Aorta (tissue), 5 donors: ENCODE measurements at places on chromosomes 11 and 22. TPM values are rescaled to one million over a fixed set of nuclear protein-coding genes. Genes with fewer than 3 reads are reported as not detected.
A peak's percentile ranks its signal among the peaks of the same experiment; 100 is the strongest.

TEX12 gene
- total RNA-seq: 0.57 TPM

DNA sequence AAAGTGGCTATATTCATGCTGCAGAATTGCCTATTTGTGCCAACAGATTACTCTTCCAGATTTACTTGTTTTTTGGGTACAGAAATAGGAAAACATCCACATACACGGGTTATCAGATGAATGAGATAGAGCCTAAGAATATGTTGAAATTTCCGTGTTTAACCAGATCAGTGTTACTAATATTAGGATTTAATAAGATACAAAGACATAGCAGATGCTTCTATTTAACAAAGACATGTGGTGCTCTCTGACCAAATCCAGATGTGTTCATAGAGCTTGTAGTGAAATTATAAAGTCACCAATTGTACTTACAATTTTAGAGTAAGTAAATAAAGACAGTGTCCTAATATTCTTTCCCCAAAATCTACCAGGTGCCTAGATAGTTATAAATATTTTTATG lies 208.0 kb downstream of the CASP12 start:
- DNase-seq: no peak

SLC15A3 gene
- 47.8 TPM for total RNA-seq

DNA sequence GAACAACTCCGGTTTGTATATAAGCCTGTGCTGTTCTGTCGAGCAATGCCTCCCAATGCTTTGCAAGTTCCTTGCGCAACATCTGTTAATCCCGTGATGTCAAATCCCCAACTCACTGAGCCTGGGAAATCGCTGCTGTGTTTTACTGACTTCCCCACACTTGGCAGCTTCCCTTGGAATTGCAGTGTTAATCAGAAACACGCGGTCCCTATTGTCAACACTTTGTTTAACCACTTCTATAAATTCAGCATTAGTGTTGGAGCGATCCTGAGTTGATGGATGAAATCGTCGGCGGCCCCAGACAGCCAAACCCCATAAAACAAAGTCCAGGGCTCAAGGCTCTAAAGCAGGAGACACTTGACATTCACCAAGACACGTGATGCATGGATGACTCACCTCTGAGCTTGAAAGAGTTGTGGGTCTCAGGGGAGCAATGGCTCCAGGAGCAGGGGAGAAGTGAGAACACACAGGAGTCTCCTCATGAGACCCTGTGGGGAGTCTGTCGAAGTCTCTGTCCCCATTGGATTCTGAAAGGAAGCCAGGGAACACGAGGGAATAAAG lies 555.3 kb downstream of the MIAT start:
- peak; percentile 84 for DNase-seq

DNA sequence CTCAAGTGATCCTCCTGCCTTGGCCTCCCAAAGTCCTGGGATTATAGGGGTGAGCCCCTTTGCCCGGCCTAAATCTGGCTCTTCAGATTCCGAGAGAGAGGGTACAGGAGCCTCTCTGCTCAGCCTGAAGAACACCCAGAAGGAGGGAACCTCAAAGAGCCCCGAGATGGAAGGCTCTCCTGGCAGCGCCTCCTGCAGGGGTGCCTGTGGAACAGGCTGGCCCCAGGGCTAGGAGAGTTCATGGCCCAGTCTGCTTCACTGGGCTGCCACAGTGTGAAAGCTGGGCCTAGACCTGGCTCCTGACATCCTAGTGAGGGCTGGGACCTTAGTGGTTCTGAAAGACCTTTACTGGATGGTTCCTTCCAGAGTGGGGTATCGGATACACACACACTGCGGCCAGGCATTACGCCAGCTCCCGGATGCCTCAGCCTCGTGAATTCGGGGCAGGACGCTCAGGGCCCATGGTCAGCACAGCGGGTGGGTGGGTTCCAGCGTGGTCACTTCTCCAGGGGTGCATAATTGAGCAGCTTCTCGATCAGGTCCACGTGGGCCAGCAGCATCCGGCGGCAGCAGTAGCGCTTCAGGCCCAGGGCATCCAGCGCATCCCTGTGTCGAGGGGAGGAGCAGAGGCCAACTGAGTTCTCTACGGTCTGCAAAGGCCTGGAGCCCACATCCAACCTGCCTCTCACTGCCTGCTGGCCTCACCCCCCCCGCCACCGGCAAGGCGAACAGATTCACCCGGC lies 2.3 kb downstream of the POLR2L start:
- no peak for DNase-seq

ARRB1 gene
- 31.3 TPM for total RNA-seq

DNA sequence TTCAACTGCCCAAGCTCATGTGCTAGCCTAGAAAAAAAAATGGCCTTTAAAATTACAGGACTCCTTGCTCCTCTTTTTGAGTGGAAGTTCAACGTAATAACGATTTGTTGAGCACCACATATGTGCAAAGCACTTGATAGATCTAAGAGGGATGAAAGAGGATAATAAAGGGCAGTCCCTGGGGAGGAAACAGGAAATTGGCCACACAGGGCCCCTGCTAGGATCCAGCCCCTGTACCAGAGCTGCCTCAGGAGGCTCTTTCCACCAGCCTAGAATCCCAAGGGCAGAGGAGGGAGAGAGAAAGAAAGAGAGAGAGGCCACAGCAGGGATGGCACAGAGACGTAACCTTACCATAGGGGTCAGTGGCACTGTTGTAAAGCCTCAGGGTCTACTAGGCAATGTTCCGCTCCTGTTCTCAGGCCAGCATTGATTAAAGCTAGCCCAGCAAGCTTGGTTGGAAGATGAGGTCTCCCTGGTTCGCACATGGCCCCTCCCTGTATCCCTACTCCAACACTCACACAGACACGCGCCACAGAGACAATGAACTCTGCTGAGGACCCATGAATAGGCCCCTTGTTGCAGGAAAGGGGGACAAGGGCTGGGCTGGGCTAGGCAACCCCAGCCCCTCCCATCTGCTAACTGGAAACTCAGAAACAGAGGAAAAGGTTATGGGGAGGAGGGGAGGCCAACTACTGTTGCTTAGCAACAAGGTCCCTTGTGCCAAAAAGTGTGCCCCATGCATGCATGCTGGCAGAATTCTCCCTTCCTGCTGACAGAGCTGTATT lies at the start of gene TMPRSS5:
TMPRSS5 (minus strand) TSS at position 438 of the 785 bp plus-strand sequence; CDS start at position 354, 84 bp downstream.
- no peak for DNase-seq

GRCh38 chr11:92762121-92762540 lies 207.3 kb upstream of the MTNR1B start:
- DNase-seq: no peak

GRCh38 chr11:77775936-77776335 lies 44.6 kb downstream of the RSF1 start:
- DNase-seq: no peak

GRCh38 chr11:1382831-1383607 lies 6.7 kb upstream of the BRSK2 start:
- DNase-seq: peak; percentile 91

DNA sequence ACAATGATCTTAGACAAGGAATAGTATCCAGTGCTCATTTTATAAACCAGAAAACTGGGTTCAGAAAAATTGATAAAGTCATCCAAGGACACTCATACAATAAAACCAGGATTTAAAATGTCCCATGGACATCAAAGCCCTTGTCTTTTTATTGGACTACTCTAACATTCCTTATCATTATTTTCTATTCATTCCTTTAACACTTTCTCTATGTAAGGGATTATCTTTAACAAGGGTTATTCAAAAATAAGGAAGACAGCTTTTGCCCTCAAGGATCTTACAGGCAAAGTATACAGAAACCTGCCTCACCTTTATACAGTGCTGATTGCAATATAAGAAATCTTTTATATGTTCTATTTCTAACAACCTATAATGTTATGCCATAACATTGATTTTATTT lies 790.8 kb downstream of the DLG2 start:
- no peak for DNase-seq

A4GALT gene
- 72.3 TPM for total RNA-seq

DNA sequence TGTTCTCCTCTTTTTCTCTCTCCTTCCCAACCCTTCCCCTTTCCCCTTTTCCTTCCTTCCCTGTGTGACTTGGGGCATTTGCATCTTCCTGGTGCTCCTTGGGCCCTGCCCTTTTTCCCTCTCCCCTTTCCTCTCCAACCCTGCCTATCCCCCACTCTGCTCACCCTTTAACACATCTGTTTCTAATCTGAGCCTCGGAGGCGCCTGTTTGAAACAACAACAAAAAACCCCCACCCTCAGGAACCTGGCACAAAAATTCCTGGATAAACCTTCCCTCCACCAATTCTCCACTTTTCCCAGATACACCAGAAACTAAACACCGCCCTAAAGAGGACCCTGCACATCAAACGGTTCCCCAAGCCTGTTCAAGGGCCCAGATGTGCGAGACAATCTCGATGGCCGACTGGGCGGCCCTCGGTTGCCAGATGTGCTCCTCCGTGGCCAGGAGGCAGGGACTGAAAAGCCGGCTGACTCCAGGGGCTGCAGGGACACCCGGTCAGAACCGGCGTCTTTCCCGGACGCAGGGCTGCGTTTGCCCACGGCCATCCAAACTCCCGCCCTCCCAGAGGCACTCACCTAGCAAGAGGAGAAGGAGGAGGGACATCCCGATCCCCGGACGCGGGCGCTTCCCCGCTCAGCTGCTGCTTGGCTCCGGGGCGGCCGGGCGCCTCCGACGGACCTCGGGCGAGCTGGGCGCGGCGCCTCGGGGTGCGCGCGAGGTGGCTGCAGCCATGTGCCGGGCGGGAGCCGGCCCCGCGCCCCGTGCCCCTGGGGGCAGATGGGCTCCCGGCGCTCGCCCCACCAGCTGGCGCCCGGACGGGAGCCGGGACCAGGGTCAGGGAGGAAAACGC lies 486 bp downstream of the CLMP start:
- peak; percentile 81 for DNase-seq

DNA sequence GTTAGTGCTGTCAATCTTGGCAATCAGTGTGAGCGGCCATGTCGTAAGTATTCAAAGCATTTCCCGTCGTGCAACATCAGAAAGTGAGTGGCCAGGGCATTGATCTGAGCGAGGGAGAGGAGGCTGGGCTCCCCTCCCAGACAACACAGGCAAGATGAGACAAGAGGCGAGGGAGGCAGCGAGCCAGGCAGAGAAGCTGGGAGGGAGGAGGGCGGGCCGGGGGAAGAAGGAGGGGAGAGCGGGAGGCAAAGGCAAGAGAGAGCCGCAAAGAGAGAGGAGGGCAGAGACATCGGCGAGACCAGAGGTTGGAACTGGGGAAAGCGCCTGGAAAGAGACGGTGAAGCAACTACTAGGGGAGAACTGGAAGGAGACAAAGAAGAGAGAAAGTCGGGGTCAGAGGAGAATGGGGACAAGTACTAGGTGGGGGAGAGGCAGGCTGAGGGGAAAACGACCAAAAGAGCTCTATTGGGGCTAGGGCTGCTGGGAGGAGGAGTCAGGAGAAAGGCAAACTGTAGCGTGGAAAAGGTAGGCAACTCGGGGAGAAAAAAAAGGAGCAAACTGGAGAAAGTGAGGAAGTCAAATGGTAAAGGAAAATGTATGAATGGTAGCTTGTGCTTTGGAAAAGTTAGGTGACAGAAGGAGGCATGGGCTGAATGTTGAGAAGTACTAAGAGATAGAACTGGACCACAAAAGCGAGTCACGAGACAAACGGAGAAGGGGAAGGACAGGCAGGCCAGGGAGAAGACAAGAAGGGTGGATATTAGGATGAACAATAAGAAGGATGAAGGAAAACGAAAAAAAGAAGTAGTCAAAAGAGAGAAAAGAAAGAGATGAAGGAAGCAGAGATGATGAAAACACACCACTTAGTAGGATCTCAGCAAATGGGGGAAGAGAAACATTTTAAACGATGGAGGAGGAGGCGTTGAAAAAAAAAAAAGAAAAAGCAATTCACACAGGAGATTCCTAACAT lies 130.5 kb upstream of the C11orf58 start:
- peak; percentile 64 for DNase-seq
